ENCODE measurements at places on chromosomes 4 and X. TPM values are rescaled to one million over a fixed set of nuclear protein-coding genes. Genes with fewer than 3 reads are reported as not detected.

GRCh38 chr4:107917500-107917899 lies 13.8 kb upstream of the CYP2U1 start:
- no peak for DNase-seq

DNA sequence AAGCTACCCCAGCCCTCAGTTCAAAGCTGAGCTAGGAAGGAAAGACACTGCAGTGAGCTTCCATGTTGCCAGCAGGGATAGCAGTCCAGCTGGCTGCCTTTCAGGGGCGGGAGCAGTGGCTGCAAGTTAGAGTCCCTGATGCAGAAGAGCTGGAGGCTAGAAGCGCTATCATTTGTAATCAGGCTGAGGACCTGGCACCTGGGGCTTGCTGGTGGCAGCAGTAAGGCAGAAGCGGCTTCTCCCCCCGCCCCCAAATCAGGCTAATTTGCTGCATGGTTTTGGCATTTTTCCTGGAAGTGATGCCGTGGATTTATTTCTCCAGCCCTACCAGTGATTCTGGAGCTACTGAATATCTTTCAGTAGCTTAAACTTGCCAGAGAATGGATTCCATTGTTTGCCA lies 203.3 kb downstream of the CLCN4 start:
- DNase-seq = no peak

DNA sequence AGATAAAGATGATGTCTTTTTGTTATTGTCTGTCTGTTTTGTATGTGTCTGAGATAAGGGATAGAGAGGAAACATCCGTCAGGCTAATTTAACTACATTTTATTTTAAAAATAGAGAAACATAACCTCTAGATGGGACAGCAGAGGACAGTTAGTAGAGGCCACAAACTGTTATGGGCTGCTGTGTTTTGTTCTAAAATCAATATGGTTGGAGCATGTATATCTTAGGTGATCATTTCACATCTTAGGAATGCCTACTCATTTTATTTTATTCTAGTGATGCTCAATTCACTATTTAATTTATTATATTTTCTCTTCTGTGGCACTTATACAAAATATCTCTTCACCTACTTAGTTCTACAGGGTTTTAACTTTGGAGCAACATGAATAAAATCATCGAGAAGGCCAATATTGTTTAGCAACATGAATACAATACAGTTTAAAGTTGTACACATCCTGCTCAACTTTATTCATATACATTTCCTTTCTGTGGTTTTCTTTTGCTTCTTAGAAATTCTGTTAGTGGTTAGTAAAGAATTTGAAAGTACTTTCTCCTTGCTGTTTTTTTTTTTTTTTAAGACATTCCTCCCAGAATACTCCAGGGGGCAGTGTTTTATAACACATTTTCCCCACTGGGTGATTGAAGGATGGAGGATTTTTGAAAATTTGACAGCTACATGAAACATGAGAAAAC lies 392.9 kb downstream of the UNC5C start:
- DNase-seq = no peak

GRCh38 chr4:60619531-60620305 lies 580.4 kb upstream of the ADGRL3 start:
- DNase-seq = no peak

ASB5 gene
- polyA plus RNA-seq = 0.28 TPM

DNA sequence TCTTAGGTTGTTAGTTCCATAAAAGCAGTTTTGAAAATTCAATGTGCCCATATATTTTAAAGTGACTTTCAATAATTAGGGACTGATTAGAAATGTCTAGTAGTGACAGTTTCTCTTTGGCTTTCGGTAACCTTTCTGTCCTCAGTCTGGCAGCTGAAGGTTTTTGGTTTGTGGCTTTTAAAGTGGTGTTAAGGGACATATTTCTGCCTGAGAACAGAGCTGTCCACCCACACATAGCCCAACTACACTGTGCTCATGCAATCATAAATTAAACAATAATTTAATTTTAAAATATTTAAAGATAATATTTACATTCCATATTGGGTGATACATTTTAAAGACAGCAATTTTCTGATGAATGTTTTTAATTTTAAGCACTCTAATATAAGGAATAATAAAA lies 335.0 kb upstream of the TENM3 start:
- DNase-seq = no peak

DNA sequence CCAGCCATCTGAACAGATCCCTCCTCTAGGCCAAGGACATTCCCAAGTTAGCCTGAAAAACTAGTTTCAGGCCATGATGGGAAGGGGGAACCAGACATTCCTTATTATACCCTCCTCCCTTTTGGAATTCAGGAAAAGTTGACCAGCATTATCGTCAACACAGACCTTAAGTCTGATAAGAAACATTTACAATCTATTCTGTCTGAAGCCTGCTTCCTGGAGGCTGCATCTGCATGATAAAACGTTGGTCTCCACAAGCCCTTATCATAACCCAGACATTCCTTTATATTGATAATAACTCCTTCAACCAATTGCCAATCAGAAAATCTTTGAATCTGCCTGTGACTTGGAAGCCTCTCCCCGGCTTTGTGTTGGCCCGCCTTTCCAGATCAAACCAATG lies 44.3 kb downstream of the EFHC2 start:
- no peak for DNase-seq

DNA sequence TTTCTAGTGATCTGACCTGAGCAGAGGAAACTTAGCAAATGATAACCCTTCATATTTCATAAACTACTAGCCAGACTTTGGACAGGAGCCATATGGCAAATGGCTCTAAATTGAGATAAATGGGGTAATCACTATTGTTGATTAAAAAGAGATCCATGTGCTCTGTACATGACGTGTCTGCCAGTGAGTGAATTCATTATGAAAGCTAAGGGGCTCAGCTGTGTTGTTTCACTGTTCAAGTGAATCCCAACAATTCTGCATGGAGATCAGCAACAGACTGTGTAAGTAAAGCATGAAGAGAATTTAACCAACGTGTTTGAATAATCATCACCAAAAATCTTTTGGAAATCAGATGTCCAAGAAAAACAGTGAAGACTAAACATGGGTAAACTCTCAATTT lies 9.5 kb upstream of the QRFPR start:
- no peak for DNase-seq

- DNase-seq = no peak
Measured at GRCh38 chrX:57227691-57228090, 58.8 kb upstream of the FAAH2 start.

DNA sequence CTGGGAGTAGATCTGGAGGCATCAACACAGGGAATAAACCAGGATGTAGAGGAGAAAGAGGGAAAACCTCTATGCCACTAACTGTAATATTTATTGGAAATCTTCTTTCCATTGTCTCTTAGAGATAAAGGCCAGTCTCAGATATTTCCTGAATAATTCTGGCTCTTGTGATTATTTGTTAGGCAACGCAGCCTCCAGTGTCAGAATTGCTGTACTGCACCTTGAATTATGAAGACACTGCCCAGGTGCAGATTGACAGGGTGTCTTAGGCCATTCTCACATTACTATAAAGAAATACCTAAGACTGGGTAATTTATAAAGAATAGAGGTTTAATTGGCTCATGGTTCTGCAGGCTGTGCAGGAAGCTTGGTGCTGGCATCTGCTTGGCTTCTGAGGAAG lies 100.7 kb upstream of the ZDHHC15 start:
- DNase-seq = no peak

GRCh38 chrX:31590581-31591114 lies 518.8 kb upstream of the FTHL17 start:
- no peak for DNase-seq

DNA sequence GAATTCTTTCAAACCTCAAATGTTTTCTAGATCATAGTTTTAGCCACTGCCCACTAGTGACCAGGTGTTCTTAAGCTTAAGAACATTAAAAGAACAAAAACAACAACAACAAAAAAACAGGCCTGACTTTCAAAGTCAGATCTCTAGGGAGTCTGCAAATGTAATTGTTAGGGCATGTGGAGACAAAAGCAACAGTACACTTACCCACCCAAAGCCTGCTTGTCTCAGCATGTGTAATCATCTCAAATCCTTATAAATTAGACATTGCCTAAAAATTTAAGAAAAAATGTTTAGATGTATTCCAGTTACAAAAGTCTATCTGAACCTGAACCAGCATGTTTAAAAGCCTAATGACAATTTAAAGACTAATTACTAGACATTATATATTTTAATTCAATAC lies 79.9 kb downstream of the SLC7A11 start:
- no peak for DNase-seq

- peak; percentile 82 for DNase-seq
Measured at GRCh38 chr4:43089730-43090129, 197.2 kb downstream of the GRXCR1 start.

GRCh38 chrX:9420275-9421265 lies 44.3 kb upstream of the TBL1X start:
- DNase-seq = no peak

GRCh38 chrX:46601283-46601682 lies 27.7 kb downstream of the CHST7 start:
- no peak for DNase-seq

DNA sequence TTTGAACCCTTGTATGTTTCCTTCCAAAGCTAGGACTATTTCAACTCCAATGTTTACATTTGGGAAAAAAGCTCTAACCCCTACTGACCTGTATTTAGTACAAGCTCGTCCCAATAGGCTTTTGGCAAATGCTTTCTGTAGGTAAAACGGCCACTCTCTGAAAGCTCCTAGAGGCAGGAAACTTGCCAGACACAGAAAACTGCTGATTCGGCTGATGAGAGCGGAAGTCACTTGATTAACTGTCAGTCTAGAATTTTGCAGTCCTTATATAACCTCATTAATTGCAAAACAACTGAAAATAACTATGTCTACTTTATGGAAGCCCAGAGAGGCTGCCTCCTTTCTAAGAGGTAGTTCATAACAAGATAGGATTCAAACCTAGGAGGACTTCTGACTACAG lies 108.1 kb downstream of the TSPAN7 start:
- no peak for DNase-seq

GRCh38 chrX:133598601-133599335 lies 183.5 kb upstream of the GPC4 start:
- no peak for DNase-seq

- DNase-seq = no peak
Measured at GRCh38 chr4:78061939-78062570, 4.9 kb downstream of the FRAS1 start.

DNA sequence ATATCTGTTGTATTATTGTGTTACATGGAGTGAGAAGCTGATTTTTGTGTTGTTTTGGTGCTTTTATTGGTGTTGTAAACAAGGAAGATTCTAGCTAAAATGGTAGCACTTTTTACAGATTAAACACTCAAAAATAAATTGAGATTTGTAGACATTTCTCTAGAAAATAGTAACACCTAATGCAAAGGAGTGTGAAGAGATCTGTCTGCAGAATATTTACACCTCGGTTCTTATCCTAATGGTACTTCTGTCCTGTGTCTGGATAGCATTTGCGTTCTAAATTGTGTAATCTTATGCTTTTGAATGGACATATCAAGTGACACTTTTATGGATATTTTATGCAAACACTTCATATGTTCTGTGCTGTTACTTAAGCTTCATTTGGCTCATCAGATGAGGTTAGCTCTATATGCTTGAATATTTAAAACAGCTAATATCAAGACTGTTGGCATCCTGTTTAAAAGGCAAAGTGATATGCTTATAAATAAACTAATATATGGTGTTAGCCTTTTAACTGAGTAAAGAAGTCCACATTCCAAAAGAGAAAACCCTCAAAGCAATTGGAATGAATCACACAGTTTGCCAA lies 6.0 kb downstream of the PCDH7 start:
- DNase-seq = no peak

XKRX gene
- not detected for polyA plus RNA-seq

DNA sequence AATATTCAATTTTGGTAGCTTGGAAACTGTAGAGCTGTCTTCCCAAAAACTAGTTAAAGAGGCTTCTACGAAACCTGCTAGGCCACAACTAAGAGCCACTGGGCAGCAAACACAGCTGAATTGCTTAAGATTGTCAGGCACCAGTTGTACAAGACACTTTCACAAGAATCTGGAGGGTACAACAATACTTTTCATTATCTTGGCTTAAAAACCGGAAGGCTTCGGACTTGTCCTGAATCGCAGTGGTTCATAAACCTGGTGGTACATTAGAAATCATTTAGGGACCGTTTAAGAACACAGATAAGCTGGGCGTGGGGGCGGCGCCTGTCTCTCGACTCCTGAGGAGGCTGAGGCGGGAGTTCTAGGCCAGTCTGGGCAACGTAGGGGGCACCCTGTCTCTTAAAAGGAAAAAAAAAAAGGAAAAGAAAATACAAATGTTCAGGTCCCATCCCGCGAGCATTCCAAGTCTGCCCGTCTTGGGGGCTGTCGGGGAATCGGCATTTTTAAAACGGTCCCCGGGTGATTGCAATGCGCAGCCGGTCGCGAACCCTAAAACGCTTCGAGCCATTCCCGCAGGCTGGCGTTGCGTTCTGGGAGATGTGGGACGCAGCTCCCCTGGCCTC lies 763 bp downstream of the PYURF start:
- DNase-seq = peak; percentile 78

RWDD4 gene
- polyA plus RNA-seq = 31.7 TPM

DNA sequence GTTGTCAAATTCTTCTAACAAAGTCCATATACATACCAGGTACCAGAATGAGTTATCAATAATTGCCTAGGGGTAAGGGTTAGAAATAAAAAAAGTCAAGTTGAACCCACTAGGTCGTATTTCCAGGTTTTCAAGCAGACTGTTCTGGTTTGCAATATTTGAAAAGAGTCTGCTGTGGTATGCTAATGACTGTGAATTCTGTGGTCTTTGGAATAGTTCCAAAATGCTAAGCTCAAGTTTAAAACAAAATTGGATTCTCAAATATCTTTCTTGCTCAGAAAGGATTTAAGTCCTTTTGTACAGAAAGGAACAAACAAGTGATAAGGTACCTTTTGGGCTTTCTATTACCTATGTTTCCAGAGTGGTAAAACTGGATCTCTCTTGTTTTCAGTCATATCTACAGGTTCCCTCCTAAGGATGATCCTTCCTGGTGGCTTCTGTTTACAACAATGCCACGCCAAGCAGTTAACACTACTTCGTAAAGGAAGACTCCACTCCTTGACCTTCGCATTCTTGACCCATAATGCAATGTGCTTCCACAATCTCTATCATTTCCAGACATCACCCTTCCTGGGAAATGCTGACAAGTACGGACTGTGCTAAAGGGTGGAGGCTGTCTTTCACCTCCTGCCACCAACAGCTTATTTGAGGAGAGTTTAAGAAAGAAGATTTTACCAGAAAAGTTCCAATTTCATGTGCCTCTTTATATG lies 531.7 kb upstream of the FTHL17 start:
- DNase-seq = no peak

DNA sequence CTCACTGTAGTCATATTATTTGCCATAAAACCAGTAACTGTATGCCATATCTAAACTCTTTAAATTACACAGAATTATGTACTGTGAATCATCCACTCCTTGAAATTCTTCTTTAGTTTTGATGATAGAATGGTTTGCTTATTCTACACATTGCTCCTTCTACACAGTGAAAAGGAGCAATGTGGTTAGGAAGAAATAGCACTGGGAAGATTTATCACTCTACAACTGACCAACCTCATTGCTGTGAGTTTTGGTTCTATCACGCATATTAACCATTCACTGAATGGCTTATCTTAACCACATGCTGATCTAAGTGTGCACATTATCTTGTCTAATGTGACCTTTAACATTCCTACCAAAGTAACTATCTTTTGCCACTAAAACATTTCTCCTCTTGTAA lies 415.7 kb upstream of the NDST4 start:
- no peak for DNase-seq

GRCh38 chr4:153419673-153420278 lies 46.4 kb upstream of the TMEM131L start:
- no peak for DNase-seq

ZMAT1 gene
- polyA plus RNA-seq = 5.0 TPM
